ENCODE measurements at places on chromosomes 7 and 10.

GRCh38 chr10:13736506-13736905 is 149.7 kb downstream of the PRPF18 start:
- DNase-seq = no peak

- DNase-seq = no peak
Measured at GRCh38 chr10:5165738-5166137, 19.2 kb downstream of the AKR1C8 start.

DNA sequence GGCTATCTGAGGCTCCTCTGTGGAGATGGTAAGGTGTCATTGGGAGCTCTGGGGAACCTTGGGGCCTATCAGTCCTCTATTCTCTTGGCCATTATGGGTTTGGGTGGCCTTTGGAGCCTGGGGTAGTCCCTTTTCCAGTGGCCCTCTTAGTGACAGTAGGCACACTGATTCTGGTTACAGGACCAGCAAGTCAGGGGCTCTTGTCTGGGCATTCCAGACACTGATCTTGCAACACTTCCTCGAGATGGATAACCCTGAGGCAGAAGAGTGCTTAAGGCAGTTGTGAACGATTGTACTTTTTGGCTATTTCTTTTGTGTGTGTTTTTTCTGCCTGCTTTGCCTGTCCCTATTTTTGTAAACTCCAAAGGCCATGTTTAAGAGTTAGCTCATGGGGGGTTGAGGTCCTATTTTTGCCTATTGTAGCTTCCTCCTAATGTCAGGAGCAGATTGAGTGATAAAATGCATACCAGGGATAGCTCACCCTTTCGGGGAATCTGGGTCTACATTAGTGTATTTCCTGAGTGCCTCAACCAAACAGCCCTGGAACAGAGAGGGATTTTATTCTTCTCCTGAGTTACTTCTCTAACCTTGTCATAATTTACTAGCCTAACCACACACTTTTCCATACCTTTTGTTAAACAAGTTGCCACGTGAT is 61.2 kb downstream of the PRKAR2B start:
- DNase-seq = no peak

GRCh38 chr10:83083831-83084230 is 1055.5 kb upstream of the GHITM start:
- DNase-seq = no peak

All from hypothalamus (tissue), 51 donors.